ENCODE measurements at places on chromosomes 2 and 18.

- DNase-seq, result no peak
Observed at GRCh38 chr2:203873461-203873860, 5.9 kb downstream of the CTLA4 start.

DNA sequence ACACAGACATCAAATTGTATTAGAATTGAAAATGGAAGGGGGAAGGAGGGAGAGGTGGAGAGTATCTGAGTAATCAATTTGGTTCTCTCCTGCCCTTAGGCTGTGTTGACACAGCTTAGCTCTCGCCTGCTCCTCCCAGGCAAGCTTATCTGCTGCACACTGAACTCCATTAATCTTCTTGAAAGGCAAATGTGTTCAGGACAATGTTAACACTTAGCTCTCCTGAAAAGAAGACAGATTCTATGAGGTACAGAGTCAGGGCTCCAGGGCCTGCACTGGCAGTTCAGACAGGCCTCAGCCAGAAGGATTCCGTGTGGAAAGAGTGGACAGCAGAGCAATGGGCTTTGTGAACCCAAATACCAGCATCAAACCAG lies 430.0 kb upstream of the TNP1 start:
- DNase-seq, result no peak

DNA sequence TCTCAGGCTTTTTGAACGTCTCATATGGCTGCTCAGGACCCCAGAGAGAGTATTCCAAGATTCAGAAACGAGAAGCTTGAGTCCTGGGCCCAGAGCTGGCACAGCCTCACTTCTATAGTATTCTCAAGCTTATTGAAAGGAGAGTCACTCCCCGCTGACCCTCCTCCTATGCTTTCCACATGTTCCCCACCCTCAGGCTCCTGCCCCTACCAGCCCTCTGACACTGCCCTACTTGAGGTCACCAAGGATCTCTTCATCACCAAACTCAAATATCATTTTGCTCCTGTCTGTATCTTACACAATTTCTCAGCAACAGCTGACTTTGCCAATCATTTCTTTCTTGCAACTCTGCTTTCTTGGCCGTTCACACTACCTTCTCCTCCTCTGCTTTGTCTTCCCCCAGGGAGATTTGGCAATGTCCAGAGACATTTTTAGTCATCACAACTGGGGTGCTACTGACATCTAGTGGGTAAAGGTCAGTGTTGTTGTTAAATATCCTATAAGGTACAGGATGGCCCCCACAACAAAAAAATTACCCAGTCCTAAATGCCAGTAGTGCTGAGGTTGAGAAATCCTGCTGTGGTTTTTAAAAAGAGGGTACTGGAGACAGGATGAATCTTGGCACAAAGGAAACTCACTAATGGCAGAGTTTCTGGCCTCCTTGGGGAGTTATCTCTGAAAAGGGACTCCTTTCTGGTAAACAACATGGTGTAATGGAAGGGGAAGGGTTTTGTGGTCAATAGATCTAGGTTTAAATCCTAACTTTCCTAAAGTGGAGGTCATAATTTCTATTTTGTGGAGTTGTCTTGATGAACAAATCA lies 26.9 kb upstream of the INSIG2 start:
- DNase-seq, result no peak

DNA sequence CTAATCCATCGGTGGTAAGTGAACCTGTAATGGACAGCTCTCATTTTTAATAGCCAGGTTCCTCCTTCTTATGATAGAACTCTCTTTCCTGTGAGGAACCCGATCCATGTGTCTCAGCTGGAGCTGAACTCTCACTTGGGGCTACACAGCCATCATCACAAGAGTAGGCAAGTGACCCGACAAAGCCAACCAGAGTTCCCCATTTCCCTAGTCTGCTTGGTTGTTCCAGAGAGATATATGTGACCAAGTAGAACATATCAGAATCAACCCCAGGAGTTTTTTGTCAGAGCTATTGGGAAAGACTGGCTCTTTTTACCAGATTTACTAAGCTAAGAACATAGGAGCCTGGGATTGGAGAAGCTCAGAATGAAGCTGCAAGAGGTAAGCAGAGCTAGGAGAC lies 14.6 kb upstream of the HNRNPLL start:
- DNase-seq, result no peak

- no peak for DNase-seq
Observed at GRCh38 chr2:191839918-191840804, 6.7 kb downstream of the CAVIN2 start.

DNA sequence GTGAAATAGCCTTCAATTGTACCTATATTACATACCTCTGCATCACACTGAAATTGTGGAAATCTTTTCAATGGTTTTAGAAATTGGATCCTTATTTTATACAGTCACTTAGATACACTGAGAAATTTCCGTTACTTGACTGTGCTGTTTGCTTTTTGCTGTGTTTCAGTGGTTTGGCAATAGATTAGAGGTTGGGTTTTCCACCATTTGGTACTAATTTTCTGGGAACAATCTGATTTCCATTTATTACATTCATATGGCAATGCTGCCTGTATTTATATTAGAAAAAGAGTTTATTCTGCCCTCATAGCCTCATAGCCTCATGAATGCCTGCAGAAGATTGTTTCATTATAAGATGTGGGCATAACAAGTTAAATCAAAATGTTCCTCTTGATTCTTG lies 285.0 kb downstream of the GULP1 start:
- DNase-seq, result no peak

DNA sequence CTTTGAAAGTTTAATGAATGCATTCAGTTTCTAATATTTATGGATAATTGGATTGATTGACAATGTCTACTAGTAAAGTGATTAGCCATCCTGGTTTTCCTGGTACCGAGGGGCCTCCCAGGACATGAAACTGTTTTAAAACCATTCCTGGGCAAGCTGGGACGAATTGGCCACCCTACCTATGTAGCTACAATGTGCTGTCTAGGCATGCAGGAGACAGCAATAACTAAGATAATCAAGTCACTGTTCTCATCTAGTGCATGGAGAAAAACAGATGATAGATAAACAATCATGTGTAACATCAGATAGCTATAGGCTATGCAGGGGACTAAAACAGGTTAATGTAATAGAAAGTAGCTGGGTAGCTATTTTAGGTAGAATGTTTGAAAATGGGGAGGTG lies 67.1 kb downstream of the PMAIP1 start:
- DNase-seq, result no peak

DNA sequence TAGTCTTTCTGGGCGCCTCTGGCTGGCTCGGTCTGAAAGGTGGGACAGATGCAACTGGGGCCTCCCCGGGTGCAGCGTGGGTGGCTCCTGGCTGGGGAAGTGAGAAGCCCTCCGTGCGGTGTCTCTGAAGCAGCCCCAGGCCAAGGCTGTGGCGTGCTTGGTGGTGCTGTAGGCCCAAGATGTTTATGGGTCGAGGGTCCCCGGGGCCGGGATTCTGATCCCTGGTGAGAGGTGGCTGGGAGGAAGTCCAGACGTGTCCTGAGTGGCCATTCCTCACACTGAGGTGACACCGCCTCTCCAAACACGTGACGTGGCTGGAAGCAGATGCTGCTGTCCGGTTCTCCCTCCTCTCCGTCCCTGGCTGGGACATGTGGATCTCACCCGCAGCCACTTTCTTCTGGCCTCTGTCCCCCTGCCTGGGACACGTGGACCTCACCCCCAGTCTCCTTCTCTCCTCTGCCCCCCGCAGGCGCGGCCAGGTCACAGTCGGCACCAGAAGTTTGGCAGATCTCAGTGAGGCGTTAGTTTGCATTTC lies 12.6 kb downstream of the RTP5 start:
- peak; percentile 57 for DNase-seq

Data from stimulated activated CD4-positive, alpha-beta T cell treated with anti-CD3 and anti-CD28 coated beads, TNF-alpha, amount 100 ng/mL, for 24 hours (primary cell).